SK-N-SH (cell line): ENCODE measurements at places on chromosomes 3 and 15. TPM values are rescaled to one million over a fixed set of nuclear protein-coding genes. Genes with fewer than 3 reads are reported as not detected.

DNA sequence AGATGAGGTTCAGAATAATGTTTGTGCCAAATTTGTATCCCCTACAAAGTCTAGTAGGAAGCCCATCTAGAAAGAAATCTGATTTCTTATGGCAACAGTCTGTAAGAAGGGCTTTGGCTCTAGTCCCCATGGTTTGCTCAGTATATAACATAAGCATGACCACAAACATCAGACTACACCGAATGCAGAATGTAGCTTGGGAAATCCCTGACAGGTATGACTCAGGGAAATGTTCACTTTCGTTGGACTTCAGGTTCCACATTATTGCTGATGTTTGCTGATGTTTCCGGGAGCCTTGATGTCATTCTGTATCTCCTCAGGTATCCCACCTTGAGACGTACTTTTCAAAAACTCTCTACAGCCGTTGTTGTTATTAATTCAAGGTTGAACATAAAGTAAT lies 304.4 kb upstream of the TGFBR2 start:
- no peak for DNase-seq

GRCh38 chr3:195532834-195533233 lies 10.3 kb downstream of the PPP1R2 start:
- no peak for DNase-seq

DNA sequence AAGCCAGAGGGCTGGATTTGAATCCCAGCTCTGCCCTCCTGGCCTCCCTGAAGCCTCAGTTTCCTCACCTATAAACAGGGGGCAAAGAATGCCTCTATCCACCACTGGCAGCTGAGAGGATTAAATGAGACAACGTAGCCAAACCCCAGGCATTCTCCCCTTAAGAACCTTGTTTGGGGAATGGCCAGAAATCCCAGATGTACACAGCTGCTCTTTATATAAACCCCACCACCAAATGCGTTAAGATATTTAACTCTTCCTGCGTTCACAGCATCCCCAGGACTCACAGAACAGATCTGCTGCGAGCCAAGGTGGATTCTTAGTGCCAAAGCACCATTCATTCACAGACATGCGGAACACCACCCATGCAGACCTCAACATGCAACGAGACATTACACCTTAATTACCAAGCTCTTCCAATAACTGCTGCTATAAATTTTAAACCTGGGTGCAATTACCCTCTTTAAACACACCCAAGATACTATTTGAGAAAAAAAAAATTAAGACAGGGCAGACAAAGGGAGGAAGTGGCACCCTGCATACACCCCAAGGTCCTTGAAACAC lies 5.2 kb downstream of the TLE3 start:
- no peak for DNase-seq

DNA sequence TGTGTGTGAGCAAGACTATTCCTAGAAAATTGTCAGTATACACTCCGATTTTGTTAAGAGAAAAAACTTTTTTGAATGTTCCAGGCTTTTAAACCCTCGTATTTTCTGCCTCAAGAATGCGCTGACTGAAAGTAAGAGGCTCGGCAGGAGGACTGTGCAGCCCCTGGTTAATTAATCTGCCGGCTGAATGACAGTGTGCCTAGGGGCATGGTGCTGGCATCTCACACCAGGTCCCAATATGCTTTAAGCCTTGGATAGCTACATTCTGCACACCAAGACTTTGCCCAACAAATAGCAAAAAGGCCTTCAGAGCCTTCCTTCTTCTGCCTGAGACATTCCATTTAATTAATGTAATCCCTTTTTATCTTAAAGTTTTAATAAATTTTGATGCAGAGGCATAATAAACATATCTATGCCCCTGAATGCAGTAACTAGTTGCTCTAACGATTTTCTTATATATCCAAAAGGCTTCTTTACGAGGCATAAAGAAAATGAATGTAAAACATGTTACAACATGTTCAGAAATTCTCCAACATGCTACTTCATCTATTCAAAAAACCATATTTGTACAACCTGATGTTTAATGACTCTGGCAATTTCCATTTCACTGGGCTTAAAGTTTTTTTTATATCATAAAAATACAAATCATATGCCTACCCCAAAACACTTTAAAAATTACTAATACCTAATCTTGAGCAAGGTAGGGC lies 37.9 kb downstream of the DPH6 start:
- DNase-seq = peak; percentile 9

The CCNL1 gene
- 99.8 and 131 TPM in 2 replicates for polyA plus RNA-seq

The A4GNT gene
- polyA plus RNA-seq = not detected in 2 replicates

The ARHGEF26 gene
- 0.70 and 1.2 TPM in 2 replicates for polyA plus RNA-seq

DNA sequence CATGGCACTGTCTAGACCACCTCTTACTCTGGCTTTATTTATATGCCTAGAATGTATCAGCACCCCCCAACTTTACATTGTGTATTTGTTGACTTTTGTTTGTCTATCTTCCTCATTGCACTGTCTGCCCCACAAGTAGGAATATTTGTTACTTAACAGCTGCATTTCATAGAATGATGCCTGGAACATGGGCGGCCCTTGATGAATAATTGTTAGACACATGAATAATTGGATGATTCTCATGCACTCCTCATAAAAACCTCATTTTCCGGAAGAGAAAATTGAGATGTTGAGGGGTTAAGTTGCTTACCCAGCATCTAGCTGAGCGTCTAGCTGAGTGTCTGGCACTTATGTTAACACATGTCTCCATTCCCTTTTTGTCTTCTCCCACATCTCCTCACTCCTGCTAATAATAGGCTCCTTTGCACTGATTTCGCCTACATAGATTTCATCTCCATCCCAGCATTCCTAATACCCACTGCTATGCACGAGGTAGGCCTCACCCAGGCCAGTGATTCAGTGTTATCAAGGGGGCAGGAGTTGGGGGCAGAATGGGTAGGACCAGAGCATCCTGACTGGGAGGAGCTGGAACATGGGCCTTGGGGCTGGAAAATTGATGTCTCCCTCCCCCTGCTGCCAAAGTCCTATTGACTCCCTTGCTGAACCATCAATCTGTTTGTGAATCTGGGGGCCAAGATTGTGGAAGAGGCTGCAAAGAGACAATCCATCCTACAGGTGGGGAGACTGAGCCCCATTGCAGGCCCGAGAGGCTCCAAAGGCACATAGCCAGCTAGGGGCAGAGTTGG lies 7.8 kb upstream of the WNT7A start:
- DNase-seq = no peak

The DNAH12 gene
- 0.03 and 0.05 TPM in 2 replicates for polyA plus RNA-seq

The KIAA1143 gene
- 5.6 and 7.8 TPM in 2 replicates for polyA plus RNA-seq

GRCh38 chr3:123621186-123621849 lies 36.5 kb upstream of the HACD2 start:
- DNase-seq = no peak

- DNase-seq = peak; percentile 61
Observed at GRCh38 chr3:122988508-122988907, 39.1 kb downstream of the SEMA5B start.

GRCh38 chr15:72037321-72037720 lies 80.6 kb downstream of the MYO9A start:
- no peak for DNase-seq

The VPS13C gene
- 5.7 and 6.9 TPM in 2 replicates for polyA plus RNA-seq
